ENCODE measurements at places on chromosomes 16 and 17.

- no peak for DNase-seq
Measured at GRCh38 chr17:75874323-75875181, 3.8 kb downstream of the TRIM47 start.

GRCh38 chr16:3015865-3016521 is 2.0 kb downstream of the CLDN6 start:
- DNase-seq, result no peak

- no peak for DNase-seq
Measured at GRCh38 chr17:50352693-50353599, 7.0 kb downstream of the XYLT2 start.

- no peak for DNase-seq
Measured at GRCh38 chr17:12406623-12407215, 259.0 kb upstream of the MYOCD start.

- DNase-seq, result no peak
Measured at GRCh38 chr16:66457888-66458287, 30.8 kb downstream of the BEAN1 start.

- DNase-seq, result peak; percentile 25
Measured at GRCh38 chr17:4708436-4708835, 2.0 kb upstream of the ARRB2 start.

DNA sequence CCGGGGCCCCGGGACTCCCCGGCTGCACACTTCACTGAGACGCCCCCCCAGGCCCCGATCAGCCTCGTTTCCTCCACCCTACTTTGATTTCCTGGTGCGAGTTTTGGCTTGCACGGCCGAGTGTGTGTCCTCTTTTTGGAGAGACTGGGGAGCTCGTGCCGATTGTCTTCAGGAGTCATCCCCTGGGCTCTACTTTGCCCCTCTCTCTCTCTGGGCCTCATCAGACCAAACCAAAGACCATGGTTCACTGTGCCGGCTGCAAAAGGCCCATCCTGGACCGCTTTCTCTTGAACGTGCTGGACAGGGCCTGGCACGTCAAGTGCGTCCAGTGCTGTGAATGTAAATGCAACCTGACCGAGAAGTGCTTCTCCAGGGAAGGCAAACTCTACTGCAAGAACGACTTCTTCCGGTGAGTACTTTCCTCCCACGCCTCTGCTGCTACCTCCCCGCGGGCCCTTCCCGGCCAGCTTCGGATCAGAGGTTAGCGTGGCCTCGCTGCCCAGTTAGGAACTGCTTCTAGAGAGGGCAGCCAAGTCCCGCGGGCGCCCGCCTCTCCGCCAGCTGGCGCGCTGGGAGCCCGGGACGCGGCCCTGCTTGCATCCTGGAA is 787 bp downstream of the LHX1 start:
- DNase-seq, result no peak

- DNase-seq, result no peak
Measured at GRCh38 chr17:836151-836550, 54.0 kb downstream of the MRM3 start.

- DNase-seq, result no peak
Measured at GRCh38 chr17:200586-200985, 19.1 kb upstream of the DOC2B start.

All from inflammatory macrophage treated with lipopolysaccharide for 4 hours (primary cell).